ENCODE measurements at places on chromosomes 5 and 9.

DNA sequence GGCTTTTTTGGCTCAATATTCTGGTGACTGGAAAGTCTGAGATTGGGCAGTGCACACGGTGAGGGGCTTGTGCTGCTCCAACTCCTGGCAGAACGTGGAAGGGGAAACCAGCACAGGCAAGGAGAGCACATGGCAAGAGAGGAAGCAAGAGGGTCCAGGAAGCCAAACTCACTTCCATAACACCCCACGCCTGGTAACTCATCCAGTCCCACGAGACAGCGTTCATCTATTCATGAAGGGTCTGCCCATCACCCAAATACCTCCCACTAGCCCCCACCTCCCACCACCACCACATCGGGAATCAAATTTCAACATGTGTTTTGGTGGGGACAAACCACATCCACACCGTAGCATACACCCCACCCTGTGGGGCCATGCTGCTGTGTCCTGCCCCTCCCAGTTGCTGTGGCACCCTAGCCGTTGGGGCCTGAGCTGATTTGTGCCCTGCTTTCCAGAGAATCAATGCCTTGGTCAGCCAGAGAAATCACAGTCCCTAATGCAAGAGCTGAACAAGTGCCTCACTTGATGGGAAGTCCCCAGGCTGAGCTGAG lies 27.3 kb downstream of the PROP1 start:
- DNase-seq: no peak

DNA sequence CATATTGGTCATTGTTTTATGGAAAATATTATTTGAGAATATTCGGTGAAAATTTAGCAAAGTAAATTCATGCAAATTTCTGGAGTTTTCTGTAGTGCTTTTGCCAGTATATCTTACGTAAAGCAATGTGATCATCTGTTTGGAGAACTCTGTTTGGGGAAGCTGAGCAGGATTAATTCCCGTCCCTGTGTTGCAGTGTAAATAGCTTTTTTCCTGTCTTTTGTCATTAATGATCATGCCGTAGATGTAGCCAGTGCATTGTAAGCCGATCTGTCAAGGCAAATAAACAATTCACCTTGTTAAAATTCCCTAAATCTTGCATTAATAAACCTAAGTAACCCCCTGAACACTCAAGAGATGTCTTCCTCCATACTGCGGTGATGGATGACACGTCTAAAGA lies 39.2 kb downstream of the PPIC start:
- no peak for DNase-seq

GRCh38 chr5:88613051-88613450 lies 269.9 kb downstream of the MEF2C start:
- DNase-seq: no peak

DNA sequence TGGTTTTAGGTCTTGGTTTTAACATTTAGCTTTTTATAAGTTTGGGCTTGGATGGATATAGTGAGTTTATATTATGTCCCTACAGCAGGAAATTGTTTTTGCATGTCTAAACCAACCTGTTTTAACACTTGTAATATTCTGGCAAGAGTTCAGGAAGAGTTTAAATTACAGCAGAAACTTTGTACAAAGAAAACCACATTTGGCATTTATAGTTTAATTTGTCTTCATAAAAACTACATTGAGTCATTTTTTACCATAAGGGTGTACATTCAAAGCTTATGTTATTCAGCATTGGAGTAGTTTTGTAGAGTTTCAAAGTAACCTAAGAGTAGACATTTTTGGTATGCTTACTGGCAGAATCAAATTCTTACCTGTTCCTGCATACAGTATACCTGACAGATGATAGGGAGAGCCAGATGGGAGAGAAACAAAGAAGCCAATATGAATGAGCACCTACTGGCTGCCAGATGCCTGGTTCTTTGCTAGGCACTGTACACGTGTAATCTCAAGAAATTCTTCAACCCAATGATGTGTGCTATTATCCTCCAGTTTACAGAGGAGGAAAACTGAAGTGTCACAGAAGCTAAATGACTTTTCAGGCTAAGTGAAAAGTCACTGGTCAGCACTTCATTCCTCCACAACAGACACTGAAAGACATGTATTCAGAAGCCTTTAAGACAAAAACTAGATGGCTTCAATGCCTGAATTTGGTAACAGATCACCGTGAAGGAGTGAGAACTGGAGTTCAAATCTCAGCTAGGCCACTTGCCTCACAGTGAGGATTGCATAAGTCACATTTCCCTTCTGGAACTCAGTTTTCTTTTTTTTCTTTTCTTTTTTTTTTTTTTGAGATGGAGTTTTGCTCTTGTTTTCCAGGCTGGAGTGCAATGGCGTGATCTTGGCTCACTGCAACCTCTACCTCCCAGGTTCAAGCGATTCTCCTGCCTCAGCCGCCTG lies 25.9 kb upstream of the ECM2 start:
- DNase-seq: no peak

GRCh38 chr5:178672630-178673029 lies 45.8 kb upstream of the CLK4 start:
- DNase-seq: peak; percentile 52
